ENCODE measurements at places on chromosomes 6 and 20.
A peak's percentile ranks its signal among the peaks of the same experiment; 100 is the strongest.

DNA sequence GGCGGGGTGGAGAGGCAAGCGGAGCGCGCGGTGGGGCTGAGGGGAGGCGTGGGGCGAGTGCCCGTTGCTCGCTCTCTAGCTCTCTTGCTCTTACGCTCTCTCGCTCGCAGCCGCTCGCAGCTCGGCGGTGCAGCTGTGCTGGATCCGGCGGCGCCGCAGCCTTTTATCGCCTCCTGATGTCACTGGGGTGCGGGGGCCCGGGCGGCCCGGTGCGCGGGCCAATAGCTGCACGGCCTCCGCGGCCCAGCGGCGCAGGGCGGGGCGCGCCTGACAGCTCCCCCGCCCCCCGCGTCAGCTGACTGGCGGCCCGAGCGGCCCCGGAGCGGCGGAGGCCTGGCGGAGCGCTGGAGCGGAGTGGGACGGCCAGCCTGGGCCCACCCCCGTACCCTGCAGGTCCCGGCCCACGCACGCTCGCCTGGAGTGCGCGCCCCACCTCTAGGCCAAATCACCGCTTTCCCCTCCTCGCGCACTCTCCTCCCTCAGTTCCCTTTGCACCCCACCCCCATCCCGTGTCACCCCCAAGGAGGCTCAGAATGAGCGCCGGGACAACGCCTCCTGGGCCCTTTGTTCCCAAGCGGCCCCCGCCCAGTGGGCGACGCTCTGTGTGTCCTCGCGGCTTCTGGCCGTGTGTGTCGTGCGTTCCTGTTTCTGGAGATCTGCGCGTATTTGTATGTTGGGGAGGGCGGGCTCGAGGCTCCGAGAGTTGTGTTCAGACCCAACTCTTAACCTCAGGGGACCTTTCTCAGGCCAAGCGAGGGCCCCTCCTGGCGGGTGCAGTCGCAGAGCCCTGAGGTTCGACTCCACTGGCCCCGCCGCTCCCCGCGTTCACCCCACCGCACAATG, at the start of gene MAFB:
MAFB (minus strand) TSS at position 137 of the 843 bp plus-strand sequence. CDS start 386 bp downstream, outside the sequence.
- DNase-seq = peak; percentile 46

DNA sequence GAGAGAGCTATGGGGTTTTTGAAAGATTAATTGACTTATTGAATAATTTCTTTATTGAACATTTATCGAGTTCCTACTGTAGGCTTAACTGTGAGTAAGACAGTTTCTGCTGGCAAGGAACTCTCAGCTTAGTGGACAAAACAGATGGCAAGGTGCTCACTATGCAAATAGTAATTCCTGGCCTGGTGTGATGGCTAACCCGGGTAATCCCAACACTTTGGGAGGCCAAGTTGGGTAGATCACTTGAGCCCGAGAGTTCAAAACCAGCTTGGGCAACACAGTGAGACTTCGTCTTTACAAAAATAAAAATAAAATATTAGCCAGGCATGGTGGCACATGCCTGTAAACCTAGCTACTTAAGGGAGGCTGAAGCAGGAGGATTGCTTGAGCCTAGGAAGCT, 13.5 kb upstream of the TGM2 start:
- DNase-seq = no peak

DNA sequence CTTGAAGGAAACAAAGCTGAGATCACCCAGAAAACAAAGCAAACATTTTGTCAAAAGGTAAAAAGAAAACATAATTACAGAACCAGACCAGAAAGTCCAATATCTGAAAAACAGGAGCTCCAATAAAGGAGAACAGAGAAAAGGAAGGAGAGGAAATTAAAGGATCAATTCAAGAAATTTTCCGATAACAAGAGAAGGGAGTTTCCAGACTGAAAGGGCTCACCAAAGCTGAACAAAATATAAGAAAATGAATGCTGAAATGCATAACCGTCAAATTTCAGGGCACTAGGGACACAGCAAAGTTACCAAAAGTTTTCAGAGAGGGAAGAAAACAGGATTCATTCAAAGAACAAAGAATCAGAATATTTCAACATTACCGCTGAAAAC, 23.9 kb downstream of the ILRUN start:
- no peak for DNase-seq

DNA sequence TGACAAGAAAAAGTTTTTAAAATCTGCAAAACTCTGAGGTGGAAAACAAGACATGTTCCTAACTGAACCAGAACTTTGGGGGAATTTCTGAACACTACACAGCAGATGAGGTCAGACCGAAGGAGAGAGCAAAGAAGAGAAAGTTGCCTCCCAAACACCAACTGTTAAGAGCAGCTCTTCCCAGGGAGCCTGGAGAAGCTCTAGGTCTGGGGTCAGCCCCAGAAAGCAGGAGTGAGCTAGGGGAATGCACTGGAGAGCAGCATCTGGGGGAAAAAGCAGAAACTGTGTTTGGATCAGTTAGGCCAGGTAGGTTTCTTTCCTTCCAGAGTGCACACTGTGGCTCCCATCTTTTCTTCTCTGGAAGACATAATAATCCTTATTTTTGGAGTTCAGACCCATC, 41.3 kb downstream of the FKBP5 start:
- no peak for DNase-seq

DNA sequence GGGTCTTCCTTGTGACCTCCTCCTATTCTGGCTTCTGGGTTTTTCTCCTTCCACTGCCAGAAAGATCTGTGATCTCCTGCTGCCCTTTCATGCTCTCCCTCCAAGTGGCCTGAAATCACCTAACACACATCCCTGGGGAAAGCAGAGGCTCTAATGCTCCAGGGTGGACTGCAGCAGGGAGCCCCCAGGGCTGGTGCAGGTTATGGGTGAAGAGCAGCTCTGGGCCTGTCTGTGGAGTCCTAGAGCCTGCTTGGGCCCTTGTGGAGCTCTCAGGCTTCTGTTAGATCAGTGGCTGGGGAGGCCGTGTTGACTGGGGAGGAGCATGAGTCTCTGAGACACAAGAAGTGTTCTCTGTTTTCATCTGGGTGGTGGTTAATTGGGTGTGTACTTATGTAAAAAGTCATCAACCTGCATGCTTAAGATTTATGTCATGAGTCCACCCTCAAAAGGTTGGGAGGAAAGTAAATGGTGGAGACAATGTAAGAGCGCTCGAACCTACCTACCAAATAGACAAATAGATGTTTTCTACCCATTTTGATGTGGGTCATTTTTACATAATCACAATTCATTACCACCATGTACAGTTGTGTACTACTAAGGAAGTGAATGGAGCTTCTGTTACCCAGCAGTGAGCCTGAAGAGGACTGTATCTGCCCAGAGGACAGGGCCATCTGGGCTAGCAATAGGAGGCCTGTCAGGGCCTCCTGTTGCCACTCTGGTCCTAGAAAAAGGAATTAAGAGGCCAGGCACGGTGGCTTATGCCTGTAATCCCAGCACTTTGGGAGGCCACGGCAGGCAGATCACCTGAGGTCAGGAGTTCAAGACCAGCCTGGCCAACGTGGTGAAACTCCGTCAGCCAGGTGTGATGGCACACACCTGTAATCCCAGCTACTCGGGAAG, 32.0 kb upstream of the RNF8 start:
- no peak for DNase-seq

- no peak for DNase-seq
Observed at GRCh38 chr20:62694868-62695267, 13.8 kb upstream of the NTSR1 start.

DNA sequence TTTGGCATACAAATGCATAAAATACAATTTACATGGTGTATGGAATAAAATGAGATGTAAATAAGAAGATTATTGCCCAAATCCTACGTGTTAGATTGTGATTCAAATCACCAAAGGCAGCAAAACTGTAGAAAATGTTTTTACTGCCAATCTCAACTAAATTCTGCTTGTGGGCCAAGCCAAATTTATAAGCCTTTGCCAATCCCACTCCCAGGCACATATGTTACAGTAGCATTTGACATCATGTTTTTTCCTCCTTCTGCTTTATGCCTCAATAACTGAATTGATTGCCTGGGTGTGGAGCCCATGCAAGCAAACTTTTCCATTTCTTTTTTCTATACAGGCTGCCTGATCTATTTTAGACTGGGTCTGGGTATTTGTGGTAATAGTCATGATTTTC, 36.3 kb upstream of the LRRC1 start:
- DNase-seq = no peak

- DNase-seq = no peak
Observed at GRCh38 chr6:108555399-108556052, 5.2 kb upstream of the FOXO3 start.

DNA sequence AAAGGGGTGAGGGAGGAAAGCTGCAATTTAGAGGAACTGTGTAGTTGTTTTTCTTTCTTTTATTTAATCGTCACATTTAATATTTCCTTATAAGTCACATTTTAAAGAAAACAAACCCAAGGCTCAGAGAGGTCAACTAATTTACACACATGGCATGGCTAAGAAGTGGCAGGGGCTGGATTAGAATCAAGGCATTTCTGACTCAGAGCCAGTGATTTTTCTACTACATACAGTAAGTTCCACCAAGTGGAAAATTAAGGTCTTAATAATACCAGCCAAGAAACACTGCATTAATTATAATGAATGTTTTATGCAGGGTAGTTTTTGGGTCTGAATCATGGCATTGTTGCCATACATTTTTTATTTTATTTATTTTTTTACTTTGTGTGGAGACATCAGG, 607.7 kb upstream of the CITED2 start:
- DNase-seq = no peak

DNA sequence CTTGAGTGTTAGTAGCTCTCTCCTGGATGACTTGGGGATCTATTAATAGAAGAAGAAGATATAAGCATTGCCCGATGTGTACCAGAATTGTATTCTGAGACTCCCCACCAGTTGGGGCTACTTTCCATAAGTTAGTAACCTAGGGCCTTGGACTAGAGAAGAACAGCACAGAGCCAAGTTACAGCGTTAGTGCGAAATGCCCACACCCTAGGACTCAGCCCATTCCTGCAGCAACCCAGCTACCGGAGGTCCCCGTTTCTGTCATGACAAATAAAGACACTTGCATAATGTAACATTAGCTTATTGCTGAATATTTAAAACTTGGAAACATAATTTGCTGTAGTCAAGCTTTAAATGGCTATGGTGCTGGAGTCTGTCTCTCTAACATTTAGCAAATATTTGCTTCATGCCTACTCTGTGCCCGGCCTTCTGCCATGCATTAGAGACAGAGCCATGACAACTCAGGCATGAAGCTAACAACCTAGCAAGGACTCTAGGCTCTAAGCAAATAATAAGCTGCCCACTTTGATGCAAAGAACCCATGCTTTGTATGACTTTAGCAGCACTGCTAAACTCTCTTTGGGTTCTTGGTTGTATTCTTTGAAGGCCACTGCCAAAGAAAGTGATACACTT, 103.4 kb upstream of the COL21A1 start:
- no peak for DNase-seq

DNA sequence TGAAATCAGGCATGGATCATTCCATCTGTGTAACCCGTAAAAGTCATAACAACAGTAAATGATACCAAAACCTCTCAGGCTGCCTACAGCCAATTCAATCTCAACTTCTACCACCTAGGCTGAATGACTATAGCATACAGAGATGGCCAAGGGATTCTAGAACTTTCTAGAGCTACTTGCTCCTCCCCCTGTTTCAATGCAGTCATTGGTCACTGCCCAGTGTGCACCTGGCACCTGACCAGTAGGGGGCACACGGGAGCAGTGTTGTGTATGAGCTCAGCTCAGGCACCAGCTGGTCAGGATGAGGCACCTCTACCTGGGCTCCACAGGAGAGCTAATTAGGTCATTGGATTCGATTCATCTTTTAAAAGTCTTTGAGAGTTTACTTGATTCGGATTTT, 86.2 kb downstream of the PLEKHG1 start:
- peak; percentile 16 for DNase-seq

DNA sequence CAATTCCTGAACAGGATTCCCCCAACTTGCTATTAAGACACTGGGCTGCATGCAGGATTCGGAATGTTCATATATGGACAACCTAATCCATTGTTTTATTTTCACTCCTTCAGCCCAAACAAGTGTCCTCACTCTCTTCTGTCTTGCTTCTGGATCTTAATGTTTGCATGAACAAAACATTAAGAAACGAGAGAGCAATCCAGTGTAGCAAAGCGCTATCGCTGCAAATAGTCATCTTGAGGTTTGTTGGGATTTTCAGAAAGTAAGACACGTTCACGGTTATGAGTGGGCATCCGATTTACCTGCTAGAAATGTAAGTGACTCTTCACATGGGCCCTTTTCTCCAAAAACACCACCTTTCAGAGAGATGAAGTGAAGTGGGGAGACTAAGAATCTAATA, 156.4 kb downstream of the MBOAT1 start:
- no peak for DNase-seq

DNA sequence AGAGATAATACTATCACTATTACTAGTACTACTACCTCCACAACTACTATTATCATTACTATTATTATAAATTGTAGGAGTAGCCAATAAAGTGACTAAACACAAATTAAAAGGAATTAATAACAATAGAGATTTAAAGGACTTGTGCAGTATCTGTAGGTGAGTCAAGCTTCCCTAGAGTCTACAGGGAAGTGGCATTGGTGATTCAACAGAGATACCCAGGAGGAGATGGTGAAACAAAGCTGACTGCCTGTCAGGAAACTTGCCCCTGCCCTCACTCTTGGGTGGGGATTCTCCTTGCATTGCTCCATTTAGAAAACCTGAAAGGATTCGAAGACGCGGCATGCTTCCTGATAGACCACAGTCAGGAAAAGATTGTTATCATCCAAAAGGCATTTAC, 23.3 kb upstream of the BCLAF1 start:
- no peak for DNase-seq

GRCh38 chr20:3661060-3661813, 2.0 kb downstream of the GFRA4 start:
- no peak for DNase-seq

GRCh38 chr20:53842301-53843099, 227.9 kb downstream of the BCAS1 start:
- no peak for DNase-seq

DNA sequence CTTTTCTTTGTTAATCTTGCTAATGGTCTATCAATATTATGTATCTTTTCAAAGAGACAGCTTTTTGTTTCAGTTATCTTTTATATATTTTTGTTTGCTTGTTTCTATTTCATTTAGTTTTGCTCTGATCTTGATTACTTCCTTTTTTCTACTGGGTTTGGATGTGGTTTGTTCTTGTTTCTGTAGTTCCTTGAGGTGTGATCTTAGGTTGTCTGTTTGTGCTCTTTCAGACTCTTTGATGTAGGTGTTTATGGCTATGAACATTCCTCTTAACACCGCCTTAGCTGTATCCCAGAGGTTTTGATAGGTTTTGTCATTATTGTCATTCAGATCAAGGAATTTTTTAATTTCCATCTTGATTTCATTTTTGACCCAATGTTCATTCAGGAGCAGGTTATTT, 26.8 kb upstream of the TNFAIP3 start:
- no peak for DNase-seq

GRCh38 chr20:47330933-47331708, 25.4 kb downstream of the ZMYND8 start:
- no peak for DNase-seq

GRCh38 chr6:14072084-14072483, 45.5 kb upstream of the CD83 start:
- peak; percentile 21 for DNase-seq

- DNase-seq = no peak
Observed at GRCh38 chr20:54611708-54612412, 136.5 kb downstream of the DOK5 start.

Measured in stimulated activated CD8-positive, alpha-beta memory T cell treated with anti-CD3 and anti-CD28 coated beads, Interleukin-15, amount 100 ng/mL, for 48 hours (primary cell).